ENCODE measurements at places on chromosomes 6 and 20. TPM values are rescaled to one million over a fixed set of nuclear protein-coding genes. Genes with fewer than 3 reads are reported as not detected.

GRCh38 chr20:10306440-10307358 lies 88.1 kb downstream of the SNAP25 start:
- no peak for DNase-seq

DNA sequence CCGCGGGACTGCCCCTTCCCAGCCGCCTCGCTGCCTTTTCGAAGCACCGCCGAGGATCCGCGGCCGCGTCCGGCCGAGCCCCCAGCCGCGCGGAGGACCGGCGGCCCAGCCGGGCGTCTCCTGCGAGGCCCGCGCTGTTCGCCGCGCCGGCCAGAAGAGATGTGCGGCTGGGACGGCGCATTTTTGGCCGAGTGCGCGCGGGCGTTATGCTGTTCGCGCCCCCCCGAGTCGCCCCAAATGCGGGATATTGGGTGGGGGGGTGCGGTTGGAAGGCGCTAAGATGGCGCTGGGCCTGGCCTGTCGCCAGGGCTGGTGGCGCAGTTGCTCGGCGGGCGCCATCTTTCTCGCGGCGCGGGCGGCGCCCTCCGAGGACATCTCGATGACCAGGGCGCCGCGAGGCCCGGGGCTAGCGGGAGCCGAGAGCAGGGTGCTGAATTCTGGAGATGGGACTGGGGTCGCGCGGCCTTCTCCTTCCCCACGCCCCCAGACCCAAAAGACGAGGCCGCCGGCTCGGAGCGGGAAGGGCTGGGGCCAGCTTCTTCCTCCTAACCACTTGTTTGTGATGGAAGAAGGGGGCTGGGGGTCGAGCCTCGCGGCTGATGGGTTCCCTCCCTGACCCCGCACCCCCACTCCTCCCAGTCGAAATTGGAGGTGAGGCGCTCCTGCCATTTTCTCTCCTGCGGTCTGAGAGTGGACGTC lies 1.5 kb downstream of the BICRAL start:
- DNase-seq = peak; percentile 81

Gene LY6G6C
- not detected for total RNA-seq

DNA sequence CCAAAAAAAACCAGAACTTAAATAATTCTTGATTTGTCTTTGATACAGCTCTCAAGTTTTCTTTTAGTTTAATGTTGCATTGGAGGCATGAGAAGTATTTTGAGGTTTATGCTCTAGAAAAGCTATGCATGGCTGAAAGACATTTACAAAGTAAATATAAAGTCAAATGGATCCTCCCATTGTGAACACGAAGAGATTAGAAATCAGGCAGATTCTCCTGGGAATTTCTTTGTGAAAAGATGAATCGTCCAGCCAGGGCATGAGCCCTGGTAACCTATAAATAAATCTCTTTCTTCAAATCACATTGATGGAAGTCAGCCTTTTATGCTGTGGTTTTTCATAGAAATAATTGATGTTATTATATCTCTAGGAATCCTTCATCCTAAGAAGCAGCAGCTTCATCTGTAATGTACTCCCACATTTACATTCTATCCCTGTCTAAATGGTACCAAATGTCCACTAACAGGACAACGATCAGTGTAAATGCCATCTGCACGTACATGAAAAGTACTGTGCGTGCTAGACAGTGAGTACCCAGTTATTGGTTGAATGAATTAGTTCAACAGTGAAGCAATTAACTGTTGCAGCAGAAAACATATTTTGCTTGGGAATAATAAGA lies 143.6 kb downstream of the ALDH8A1 start:
- no peak for DNase-seq

DNA sequence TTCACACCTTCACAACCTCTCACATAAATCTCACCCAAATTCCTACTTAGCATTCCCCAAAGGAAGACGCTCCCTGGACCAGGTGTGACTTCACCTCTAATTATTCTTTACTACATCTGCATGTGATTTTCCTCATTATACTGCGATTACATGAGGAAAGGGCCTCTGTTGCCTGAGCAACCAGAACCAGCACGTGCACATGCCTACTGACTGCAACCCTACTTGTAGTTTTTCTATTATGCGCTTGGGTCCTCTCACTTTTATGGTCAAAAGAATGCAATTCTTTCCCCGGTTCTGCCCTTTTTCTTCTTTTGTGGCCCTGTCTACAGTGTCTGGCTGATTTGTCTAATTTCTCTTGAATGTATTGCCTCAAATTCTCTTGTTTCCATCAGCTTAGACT lies 20.4 kb upstream of the ANKEF1 start:
- no peak for DNase-seq

GRCh38 chr6:75600768-75601167 lies 912 bp upstream of the SENP6 start:
- DNase-seq = no peak

GRCh38 chr20:24984961-24985640 lies 7.5 kb downstream of the APMAP start:
- no peak for DNase-seq

Gene RBM38
- total RNA-seq = 91.7 TPM

- no peak for DNase-seq
These were observed 126.2 kb downstream of the ANKRD60 start for GRCh38 chr20:58102261-58102660.

GRCh38 chr6:34332251-34333198 lies 59.9 kb downstream of the NUDT3 start:
- no peak for DNase-seq

Gene MOG
- 2.0 TPM for total RNA-seq

- DNase-seq = no peak
These were observed 81.6 kb upstream of the OPRM1 start for GRCh38 chr6:153957394-153957793.

Gene BLOC1S5
- 15.6 TPM for total RNA-seq

GRCh38 chr20:16580147-16580546 lies 6.9 kb upstream of the KIF16B start:
- no peak for DNase-seq
